Inflammatory macrophage treated with lipopolysaccharide for 1 hour (primary cell): ENCODE measurements at places on chromosomes 7 and 10.

DNA sequence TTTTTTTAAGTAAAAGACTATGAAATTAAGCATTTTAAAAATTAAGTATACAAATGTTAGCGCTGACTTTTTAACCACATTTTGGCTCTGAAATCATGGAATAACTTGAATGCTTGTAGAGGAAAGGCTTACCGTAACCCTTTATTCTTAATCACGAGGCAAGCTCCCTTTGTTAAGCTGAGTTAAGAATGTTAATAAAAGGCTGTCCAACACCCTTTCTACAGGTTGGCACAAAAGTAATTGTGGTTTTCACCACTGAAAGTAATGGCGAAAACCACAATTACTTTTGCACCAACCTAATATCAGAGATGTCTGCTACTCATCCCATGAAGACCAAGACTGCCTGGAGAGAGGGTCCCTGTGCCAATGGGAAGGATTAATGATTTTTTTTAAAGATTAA is 70.6 kb downstream of the STK17A start:
- DNase-seq = no peak

DNA sequence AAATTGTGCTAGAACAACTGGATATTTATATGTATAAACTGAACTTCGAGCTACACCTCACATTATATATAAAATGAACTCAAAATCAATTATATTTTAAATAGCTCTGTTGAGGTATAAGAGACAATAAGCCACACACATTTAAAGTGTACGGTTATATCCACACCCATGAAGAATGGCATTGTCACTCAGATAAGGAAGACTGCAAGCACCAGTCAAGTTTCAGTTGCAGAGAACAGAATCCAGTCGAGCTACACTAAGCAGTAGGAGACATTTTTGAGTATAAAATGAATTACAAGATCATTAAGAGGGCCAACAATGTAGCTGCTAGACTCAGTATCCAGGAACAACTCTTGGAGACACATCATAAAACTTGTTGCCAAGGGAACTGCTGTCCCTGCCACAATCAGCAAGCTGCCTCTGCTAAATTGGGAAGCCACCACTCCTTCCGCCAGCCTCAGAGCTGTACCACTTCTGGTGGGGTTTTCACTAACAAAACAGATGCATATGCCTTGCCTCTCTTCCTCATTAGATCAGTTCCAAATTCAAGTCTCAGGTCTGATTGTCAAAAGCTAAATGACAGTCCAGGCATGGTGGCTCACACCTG is 19.6 kb upstream of the GPNMB start:
- no peak for DNase-seq

DNA sequence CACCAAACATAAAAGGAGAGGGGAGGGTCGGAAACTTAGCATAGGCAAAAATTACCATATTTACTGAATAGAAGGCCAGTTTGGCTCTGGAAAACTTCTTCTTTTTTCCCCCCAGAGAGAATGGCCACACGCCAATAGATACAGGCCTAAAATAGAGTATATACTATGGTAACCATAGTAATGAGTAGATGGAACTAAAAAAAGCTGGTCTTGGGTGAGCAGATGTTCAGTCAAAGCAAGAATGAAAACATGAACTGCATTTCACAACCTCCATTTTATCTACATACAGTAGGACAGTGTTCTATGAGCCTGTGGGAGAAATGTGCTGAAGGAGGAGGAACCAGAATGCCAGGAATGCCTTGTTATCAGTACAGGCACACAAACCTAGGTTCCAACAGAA is 141.7 kb upstream of the SEMA3A start:
- no peak for DNase-seq

DNA sequence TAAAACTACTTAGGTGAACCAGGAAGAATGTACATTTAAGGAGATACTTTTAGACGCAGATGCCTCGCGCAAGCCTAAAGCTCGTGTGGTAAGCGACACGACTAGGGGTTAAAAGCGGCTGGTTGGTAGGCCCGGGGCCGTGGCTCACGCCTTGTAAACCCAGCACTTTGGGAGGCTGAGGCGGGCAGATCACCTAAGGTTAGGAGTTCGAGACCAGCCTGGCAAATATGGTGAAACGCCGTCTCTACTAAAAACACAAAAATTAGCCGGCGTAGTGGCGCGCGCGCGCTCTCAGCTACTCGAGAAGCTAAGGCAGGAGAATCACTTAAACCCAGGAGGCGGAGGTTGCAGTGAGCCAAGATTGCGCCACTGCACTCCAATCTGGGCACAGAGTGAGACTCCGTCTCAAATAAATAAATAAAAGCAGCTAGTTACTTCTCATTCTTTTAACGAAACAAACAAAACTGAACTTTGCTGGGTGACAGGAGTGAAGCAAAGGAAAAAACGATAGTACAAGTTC is 879 bp downstream of the NUDT5 start:
- DNase-seq = peak; percentile 43

- no peak for DNase-seq
These were observed 136.1 kb downstream of the SLIT1 start for GRCh38 chr10:97049670-97050069.

DNA sequence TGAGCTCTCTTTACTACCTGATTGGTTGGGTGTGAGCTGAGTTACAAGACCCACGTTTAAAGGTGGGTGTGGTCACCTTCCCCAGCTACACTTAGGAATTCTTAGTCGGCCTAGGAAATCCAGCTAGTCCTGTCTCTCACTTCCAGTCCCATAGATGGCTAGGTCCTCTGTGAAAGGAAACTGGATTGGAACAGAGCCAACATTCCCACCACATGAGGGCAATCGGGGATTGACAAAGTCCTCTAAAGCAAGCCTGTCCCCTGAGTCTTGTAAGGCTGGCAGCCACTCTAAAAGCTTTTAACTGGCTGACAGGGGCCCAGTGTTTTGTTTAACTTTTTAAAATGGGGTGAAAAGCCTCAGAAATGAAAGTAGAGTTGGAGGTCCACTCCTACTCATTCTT is 15.1 kb upstream of the CROT start:
- DNase-seq = no peak

GRCh38 chr10:117318909-117319308 is 56.3 kb downstream of the PDZD8 start:
- DNase-seq = no peak

DNA sequence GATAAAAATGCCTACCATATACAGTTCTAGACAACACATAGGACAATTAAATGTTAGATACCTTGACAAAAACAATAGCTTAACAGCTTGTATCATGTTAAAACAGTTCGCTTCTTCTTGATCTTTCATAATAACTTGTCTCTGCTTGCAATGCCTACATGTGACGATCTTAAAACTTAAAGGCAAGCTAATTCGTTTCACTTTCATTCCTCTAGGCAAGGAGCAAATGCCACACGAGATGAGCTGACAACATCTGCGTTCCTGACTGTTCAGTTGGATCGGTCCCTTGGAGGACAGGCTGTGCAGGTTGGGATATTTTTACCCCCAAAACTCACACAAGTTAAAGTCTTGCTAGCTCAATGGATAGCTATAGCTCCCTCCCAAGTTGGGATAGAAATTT is 51.6 kb upstream of the ARL4A start:
- DNase-seq = peak; percentile 63

- DNase-seq = peak; percentile 40
These were observed 58.2 kb upstream of the ANTXRL start for GRCh38 chr10:46228563-46229071.

DNA sequence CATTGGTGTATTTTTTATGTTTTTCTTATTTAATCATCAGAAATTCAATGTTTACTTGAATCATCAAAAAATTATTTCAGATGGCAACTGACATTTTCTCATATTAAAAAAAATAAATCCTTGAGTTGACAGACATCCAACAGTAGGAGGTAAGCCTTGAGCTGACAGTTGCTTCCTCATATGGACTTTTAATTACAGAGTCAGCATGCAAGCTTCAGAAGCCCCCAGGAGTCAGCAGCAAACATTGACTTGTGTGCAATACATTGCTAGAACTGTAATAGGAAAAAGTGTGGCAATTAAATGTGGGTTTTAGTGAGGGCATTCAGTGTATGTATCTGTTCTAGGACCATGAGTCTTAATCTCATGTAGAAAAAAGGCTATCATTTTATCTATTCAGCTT is 62.4 kb upstream of the TAS2R16 start:
- no peak for DNase-seq

- DNase-seq = no peak
These were observed 161.5 kb downstream of the WDR37 start for GRCh38 chr10:1217661-1218060.

DNA sequence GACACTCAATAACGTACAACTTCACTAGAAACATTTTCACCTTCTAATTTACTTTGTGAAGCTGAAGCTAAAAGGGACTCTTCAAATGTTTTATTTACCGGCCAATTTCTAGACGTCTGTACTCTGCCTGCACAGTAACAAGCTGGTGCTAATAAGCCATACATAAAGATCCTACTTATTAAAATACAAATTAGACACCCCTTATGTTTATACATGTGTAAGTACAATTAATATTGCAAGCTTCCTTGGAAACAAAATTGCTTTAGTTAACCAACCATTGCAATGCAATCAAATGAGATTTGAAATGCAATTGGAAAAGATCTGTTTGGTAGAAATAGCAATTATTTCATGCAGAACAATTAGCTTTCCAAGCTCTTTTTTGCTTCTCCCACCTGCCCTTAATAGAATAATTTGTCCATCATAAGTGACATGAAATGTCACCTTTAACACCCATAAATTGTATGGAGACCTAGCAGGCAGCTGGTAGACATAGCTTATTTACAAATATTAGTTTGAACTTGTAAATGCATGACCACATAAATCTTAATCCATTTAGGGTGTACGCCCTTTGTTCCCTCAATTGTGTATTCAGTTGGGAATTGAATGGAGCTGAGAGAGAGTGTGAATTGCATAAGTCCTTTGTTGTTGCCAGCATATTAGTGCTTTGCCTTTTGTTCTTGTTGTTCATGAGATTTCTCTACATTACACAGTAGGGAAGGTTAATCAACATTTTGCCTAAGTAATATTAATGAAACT is 277.1 kb downstream of the CACNA2D1 start:
- DNase-seq = no peak

DNA sequence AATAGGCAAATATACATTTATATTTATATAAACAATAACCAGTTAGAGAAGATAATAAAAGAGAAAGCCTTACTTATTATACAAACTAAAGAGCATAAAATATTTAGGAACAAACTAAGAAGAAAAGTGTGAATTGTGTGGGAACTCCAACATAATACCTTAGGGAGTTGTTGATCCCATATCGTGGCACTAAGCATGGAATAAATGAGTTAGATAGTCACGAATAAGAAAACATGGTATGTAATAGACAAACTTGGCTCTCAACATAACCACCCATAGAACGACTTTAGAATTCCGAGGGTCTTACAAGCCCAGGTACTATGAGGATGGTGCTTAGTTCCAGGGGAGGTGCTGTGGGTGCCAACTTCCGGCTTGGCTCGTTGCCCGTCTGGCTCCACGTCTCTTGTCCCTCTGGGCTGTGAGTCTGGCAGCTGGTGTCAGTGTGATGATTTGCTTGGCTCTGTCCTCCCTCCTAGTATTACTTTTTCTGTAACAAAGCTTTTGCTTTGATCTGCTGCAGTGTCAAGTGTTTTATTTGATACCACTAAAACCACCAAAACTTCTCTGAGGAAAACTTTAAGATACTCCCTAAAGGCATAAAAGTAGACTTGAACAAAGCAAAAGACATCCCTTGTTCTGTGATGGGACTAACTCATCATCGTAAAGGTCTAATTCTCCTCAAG is 9.5 kb upstream of the RBM20 start:
- no peak for DNase-seq
